ENCODE measurements at places on chromosomes 16 and 17. TPM values are rescaled to one million over a fixed set of nuclear protein-coding genes. Genes with fewer than 3 reads are reported as not detected.

Gene SMIM36
- total RNA-seq, result not detected

Gene HOXB1
- not detected for total RNA-seq

Gene RNU2-1
- not detected for total RNA-seq

Gene CTRB1
- total RNA-seq, result not detected

Gene ALDH3A1
- 783 TPM for total RNA-seq

Gene P2RX1
- total RNA-seq, result not detected

Gene JUP
- total RNA-seq, result 96.1 TPM

Gene PERCC1
- not detected for total RNA-seq

Gene ENPP7
- not detected for total RNA-seq

Gene NAGS
- total RNA-seq, result 1.1 TPM

Gene RABEP2
- 11.4 TPM for total RNA-seq

Gene TVP23A
- not detected for total RNA-seq

Gene IL21R
- total RNA-seq, result not detected

Gene C17orf78
- total RNA-seq, result not detected

Gene C16orf54
- not detected for total RNA-seq

Gene TBC1D3
- total RNA-seq, result not detected

Gene BAIAP3
- 0.90 TPM for total RNA-seq

Gene TEKT5
- not detected for total RNA-seq
